Stimulated activated CD8-positive, alpha-beta memory T cell treated with anti-CD3 and anti-CD28 coated beads, Interleukin-15, amount 100 ng/mL, for 48 hours (primary cell): ENCODE measurements at places on chromosomes 6 and 20.

- DNase-seq = no peak
Measured at GRCh38 chr20:48773837-48774418, 53.9 kb downstream of the PREX1 start.

DNA sequence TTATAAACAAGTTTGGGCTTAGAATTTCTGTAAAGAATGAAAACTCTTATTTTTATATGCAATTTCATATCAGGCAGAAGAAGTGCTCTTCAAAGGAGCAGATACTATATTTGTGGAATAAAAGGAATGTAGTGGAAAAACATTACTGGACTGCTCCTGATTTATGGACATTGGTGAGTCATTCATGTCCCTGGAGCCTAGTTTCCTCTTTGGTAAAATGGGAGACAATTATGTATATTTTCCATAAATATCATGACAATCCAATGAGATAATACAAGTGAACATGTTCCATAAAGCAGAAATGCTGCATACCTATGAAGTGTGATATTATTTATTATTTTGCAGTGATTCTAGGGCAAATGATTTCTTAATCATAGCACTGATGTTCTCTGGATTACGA is 445.8 kb upstream of the CITED2 start:
- DNase-seq = no peak

DNA sequence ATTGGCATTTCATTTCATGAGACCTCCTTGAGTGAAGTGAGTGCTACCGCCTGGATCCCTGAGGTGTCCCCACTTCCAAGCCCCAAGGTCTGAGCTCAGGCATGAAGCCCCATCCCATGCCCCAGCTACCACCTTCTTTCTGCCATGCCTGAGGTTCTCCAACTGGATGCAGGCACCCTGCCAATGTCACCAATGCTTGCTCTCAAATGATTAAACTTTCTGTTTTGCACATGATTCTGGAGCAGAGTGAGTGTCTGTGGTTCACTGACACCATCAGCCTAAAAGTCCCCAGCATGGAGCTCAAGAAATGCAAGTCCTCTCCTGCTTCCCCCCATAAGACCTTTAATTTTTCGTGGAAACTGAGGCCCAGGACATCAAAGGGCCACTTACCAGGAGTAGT is 43.7 kb upstream of the BPIFA2 start:
- no peak for DNase-seq

- no peak for DNase-seq
Measured at GRCh38 chr6:99563056-99563723, 5.3 kb downstream of the CCNC start.
